ENCODE measurements at places on chromosomes 16 and 17.
A peak's percentile ranks its signal among the peaks of the same experiment; 100 is the strongest.

- DNase-seq, result no peak
Observed at GRCh38 chr17:5203178-5203907, 11.7 kb upstream of the ZNF594 start.

DNA sequence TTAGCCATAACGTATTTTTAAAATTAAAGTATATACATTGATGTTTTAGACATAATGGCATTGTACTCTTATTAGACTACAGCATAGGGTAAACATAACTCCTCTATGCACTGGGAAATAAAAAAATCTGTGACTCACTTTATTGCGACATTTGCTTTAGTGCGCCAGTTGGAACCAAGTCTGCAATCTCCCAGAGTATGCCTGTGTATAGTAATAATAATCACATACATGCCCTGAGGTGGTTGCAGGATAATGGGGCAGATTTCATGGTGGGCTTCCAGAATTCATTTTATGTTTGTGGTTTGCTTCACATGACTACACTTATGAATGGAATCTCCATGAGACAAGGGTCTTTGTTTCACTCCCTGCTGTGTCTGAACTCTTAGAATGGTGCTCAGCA is 66.9 kb upstream of the N4BP1 start:
- peak; percentile 31 for DNase-seq

DNA sequence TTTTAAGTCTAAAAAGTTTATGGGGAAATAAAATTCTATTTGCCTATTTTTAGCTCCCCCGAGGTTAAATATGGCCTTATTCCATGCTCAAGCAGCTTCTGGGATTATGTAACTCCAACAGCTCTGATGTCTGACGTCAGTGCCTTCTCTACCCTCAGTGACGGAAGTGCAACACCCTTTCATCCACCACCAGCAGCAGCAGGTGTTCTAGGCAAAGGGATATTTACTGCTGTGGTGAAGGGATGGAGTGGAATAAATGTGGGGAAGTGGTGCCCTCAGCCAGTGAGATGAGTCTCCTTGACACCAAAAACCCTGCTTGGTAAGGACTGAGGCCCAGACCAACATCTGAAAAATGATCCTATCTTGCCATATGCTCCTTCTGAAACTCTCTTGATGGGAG is 247.4 kb downstream of the SHISA9 start:
- no peak for DNase-seq

DNA sequence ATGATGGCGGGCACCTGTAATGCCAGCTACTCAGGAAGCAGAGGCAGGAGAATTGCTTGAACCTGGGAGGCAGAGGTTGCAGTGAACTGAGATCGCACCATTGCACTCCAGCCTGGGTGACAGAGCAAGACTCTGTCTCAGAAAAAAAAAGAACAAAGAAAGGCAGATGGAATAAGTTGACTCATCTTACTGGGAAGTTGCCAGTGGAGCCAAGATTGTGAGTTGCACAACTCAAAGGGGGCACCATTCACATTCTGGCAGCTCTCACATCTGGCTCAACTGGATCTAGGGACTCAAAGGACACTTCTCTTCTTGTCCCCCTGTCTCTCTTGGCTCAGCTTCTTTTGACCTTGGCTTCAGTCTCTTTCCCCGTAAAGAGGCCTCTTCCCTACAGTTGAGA is 53.7 kb upstream of the ETV4 start:
- DNase-seq, result peak; percentile 76

DNA sequence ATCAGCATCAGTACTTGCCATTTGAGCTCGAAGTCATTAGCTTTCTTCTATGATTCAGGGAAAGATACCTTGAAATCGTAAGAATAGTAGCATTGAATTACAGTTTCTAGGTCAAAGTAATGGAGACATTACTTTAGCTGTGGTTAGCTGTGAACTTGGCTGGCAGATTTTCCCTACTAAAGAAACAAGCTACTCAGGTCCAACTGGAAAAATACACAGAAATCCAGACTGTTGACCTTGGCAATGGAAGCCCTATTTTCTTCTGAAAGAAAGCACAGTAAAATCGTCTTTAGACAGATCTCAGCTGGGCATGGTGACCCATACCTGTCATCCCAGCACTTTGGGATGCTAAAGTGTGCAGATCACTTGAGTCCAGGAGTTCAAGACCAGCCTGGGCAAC is 13.4 kb upstream of the DNAJA2 start:
- DNase-seq, result peak; percentile 4

DNA sequence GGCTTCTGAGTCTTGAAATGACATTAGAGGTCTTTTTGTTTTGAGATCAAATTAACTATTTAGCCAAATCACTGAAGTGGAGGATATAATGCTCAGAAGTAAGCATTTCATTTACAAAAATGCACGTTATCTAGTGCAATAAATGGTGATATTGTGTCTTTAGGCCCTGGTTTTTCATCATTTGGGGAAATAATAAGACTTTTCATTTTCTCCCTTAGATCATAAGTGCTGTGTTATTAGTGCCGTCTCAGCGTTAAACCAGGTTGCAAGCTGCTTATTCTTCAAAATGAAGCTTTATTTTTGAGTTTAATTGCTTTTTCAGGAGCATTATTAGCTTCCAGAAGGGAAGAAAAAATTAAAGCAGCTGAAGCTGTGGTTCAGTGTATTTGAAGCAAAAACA is 1416.8 kb upstream of the GOT2 start:
- DNase-seq, result no peak

DNA sequence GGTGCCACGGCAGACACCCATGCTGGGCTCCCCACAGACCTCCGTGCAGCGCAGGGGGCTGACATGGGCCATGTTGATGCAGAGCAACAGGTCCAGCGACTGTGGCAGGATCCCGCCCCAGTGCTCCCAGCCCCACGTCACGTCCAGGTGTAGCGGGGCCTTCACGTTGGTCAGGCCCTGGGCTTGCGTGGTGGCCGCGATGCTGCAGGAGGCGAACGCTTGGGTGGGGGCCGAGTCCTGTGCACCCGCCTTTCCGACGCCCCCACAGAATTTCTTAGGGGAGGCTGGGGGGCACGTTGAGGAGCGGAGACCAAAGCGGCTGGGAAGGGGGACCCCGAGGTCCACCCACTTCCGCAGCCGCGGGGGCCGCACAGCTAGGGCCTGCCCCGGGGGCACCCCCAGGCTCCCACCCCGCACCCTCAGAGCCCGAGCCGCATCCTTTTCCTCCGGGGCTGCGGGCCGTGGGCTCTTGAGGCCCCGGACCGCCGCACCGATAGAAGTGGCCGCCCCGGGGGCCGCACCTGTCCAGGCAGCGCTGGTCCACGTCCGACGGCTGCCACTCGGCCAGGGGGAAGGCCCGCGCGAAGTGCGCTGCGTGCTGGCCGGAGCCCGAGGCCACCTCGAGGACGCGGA is 416 bp downstream of the METTL26 start:
- DNase-seq, result no peak

- DNase-seq, result peak; percentile 0
Observed at GRCh38 chr16:26453215-26453614, 613.5 kb upstream of the C16orf82 start.

- peak; percentile 88 for DNase-seq
Observed at GRCh38 chr16:970766-971581, at the start of gene LMF1. LMF1 (minus strand) TSS chr16:970984; CDS start chr16:970980, 4 bp downstream.

DNA sequence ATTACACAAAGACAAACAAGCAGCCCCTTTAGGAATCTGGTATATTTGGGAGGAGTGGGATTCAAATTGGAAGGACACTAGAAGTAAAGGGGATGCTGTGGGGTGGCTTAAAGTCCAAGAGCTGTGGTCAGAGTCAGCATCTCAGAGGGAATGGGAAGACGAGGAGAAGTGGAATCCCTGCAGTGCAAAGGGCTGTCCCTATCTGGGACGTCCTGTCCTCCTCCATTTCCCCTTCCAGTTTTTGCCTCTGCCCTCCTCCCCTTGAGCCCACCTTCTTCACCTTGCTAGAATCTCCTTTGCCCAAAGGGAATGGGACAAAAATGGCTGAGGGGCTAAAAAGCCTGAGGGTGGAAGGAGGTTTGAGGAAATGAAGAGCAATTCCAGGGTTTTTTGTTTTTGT is 4.2 kb upstream of the PLXDC1 start:
- no peak for DNase-seq

DNA sequence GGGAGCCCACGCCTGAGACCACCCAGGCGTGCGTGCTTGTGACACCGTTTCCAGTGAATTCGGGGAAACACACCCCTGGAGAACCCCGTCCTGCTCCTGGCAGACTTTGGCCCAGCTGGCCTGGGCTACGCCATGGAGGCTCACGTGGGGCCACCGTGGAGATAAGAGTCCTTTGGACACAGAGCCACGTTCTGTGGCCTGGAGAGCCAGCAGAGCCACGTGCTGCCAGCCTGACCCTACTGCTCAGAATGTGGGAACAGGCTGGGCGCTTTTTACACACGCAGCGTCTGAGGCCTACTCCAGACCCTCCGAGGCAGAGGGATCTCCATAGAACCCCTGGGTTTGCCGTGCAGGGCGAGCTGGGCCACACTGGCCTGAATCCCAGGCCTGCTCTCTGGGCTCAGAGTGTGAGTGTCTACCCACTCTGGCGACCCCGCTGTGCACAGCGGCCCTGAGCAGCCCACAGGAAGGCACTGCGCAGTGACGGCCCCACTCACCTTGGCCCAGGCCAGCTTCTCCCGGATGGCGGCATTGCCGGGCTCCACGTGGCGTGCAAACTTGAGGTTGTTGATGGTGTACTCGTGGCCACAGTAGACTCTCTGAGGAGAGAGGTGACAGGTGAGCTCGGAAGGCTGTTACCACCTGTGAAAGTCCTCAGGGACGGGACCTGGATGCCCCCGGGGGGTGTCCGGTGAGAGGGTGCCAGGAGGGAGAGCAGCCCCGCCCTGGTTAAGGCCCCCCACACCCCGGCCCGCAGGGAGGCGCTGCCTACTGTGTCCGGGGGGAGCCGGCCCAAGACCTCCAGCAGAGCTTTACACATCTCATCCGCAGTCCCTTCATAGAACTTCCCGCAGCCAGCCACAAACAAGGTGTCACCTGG is 10.0 kb downstream of the HAGH start:
- no peak for DNase-seq

DNA sequence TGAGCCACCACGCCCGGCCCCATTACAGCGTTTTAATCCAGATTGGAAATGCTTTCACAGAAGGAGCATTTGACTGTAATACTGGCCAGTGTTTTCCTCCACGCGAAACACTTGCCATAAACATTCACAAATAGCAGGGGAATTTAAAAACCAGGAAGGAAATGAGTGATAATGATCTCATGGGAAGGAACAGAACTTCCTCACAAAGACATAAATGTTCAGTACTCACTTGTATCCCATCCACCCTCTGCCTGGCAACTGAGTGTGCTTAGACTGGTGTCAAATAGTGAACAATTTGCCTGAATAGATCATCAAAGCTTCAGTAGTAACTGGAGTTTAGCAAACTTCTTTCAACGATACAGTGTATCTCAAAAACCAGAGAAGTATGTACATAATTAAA is 54.1 kb downstream of the PSMD12 start:
- DNase-seq, result no peak

DNA sequence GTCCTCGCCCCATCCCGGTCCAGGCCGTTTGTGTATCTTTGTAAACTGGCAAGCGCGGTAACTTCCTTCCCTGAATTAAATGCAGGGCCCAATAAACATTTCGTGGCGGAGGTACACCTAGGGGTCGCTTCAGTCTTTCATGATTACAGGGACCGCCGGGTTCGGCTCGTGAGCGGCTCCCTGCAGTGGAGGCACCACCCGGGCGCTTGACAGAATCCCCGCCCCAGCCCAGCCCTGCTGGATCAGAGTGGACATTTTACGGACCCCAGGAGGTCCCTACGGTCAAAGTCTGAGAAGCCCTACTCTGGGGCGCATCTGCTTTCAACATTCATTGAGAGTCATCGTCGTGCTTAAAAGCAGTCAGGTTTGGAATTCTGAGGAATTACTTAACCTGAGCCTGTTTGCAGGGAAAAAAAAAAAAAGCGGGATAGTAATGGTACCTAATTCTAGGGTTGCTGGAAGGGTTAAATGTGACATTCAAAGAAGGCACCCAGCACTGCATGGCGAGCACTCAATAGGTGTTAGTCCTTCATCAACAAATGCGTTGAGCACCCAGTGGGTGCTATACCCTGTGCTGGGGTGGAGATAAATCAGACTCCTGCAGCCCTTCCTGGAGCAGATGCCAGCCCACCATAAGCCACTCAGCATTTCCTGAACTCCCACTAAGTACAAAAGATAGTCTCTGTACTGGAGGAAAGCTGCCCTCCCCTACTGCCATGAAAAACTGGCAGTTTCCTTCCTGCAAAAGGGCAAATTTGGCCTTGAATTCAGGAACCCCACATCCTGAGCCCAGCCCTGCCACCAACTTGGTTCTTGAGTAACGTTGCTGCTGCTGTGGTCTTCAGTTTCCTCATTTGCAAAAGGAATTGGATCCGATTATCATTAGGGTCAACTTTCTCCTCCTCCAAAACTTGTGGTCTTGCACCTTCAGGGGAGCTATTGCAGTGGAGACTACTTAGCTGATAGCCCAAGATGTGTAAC is 658 bp upstream of the DUSP3 start:
- DNase-seq, result no peak

DNA sequence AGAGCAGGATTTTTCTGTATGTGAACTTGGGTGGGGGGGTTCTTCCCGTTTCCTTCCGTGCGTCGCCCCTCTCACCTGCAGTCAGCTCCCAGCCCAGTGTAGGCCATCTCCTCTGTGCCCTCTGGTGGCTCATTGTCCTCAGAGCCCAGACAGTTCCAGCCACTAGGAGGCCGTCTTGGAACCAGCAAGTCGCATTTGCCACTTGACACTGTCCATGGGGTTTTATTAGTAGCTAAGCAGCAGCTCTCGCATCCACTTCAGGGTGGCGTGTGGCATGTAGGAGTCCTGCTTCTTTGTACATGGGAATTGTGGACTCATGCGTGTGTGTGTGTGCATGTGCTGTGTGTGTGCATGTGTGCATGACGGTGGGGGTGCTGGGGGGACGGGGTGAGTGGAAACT is 74.0 kb downstream of the SEC14L1 start:
- peak; percentile 42 for DNase-seq

GRCh38 chr17:78398390-78398789 is 19.9 kb downstream of the PGS1 start:
- DNase-seq, result no peak

DNA sequence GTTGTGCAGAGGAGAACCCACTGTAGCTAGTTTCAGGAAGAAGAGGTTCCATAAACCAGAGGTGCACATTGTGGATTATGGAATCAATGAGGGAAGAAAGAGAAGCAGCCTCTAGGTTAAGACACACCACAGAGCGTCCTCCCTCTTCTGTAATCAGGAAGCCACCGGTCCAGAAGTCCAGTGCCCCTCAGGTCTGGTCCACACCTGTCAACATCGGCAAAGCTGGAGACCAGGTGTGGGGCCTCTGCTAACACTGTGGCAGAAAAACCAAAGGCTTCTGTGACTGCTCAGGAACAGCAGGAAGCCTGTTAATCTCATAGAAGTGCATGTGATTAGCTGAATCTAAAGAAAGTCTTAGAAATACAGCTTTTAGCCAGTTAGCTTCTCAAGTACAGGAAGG is 23.3 kb downstream of the LIMD2 start:
- no peak for DNase-seq

DNA sequence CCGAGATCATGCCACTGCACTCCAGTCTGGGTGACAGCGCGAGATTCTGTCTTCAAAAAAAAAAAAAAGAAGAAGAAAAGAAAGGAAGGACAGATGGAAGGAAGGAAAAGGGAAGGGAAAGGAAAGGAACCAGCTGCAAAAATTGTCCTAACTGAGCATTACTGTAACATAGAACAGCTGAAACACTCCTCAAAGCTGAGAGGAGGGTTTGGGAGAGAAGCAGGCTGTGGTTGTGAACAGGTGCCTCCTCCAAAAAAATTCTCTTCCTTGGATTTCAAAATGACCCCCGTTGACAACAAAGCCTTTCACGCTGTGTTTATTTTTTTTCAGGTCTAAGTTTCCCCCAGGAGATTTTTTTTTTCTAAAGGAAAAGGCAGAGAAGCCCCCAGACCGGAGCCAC is 541.4 kb downstream of the WWOX start:
- DNase-seq, result no peak

All from choroid plexus epithelial cell (primary cell).